Activated CD4-positive, alpha-beta memory T cell treated with anti-CD3 and anti-CD28 coated beads, Interleukin-2, amount 10 ng/mL, durations not matched to agents 7 days and 5 days (primary cell): ENCODE measurements at places on chromosomes 5 and 9. TPM values are rescaled to one million over a fixed set of nuclear protein-coding genes. Genes with fewer than 3 reads are reported as not detected.

The ZDHHC11B gene
- total RNA-seq: not detected

The CER1 gene
- not detected for total RNA-seq

The PALM2AKAP2 gene
- total RNA-seq: not detected

The GARIN3 gene
- total RNA-seq: not detected

The FAM169A gene
- 3.5 TPM for total RNA-seq

The SLC6A18 gene
- not detected for total RNA-seq

The HK3 gene
- 0.33 TPM for total RNA-seq
